Activated naive CD8-positive, alpha-beta T cell treated with anti-CD3 and anti-CD28 coated beads, Interleukin-2, amount 50 U/mL, for 24 hours (primary cell): ENCODE measurements at places on chromosomes 12 and 14.

DNA sequence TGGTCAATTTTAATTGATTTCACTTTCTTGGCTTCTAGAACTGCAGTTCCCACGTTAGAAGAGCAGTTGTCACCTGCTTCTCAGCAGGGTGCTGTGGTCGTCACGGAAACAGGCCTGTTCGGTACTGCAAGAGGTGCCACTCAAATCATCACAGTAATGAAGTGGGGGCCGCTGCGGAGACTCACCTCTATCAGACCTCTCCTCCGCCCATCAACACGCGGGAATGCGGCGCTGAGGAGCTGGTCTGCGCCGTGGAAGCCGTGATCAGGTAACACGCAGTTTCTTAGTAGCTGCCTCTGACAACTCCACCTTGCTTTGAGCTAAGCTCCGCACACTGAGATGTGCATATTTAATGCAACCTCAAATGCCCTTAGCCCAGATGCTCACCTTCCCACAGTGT is 107.2 kb downstream of the UNC79 start:
- DNase-seq, result no peak

GRCh38 chr12:48184549-48184922 is 1.1 kb downstream of the CCDC184 start:
- DNase-seq, result no peak

DNA sequence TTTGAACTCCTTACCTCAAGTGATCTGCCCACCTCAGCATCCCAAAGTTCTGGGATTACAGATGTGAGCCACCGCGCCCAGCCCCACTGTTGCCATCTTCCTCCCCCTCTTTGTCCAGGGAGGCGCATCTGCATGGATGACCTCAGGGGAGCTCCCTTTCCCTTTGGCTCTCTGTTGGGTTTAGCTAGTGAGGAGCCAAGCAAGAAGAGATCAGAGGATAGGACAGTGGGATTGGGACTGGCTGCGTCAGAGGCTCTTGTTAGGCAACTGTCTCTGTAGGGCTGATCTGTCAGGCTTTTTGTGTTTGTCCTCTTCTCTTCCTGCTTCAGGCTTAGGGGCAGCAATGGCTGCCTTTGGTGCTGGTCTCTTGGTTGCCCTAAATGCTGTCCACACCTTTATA is 8.5 kb upstream of the IFT81 start:
- no peak for DNase-seq

- no peak for DNase-seq
Observed at GRCh38 chr12:6696690-6697583, 3.7 kb downstream of the PIANP start.

- DNase-seq, result no peak
Observed at GRCh38 chr12:25924491-25925001, 33.9 kb upstream of the RASSF8 start.

DNA sequence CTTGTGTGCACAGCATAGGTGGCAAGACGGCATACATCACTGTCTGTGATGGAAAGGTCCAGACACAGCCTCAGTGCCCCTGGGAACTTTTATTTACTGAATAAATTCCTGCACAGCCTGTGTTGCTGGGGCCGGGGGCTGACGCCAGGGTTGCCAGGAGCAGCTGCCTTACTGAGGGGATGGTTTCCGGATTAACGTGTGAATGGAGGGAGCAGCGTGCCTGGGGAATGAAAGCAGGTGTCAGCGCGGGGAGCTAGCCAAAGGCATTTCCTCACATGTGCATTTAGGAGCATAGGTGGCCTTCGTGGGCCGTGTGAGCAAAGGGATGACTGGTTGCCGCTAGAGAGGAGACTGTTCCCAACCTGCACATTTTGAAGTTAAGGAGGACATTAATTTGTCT is 41.6 kb downstream of the SFSWAP start:
- no peak for DNase-seq

GRCh38 chr12:131163189-131163738 is 209.6 kb downstream of the ADGRD1 start:
- DNase-seq, result no peak

DNA sequence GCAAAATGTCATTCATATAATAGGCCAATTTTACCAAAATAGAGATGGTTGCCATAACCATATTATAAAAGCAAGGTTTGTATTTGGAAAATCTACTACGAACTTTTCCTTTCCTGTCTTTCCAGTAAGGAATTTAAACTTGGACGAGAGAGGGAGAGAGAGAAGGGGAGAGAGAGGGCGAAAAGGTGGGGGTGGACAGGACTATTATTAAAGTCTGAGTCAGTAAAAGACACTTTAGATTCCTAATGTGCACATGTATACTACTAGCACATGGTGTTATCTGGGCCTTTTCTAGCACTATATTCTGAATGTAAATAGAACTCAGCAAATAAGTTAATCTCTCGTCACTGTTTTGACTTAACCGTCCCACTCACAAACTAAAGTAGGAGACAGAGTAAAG is 30.4 kb upstream of the FBLN5 start:
- no peak for DNase-seq
